Lower leg skin (tissue), 4 donors: ENCODE measurements at places on chromosomes 6 and 20. TPM values are rescaled to one million over a fixed set of nuclear protein-coding genes. Genes with fewer than 3 reads are reported as not detected.

The FLOT1 gene
- 64.1 TPM for total RNA-seq

The FAM83D gene
- total RNA-seq = 16.7 TPM

The MROH8 gene
- 6.8 TPM for total RNA-seq

The KCNK16 gene
- not detected for total RNA-seq

The HM13 gene
- total RNA-seq = 46.9 TPM

The ACSS1 gene
- total RNA-seq = 41.5 TPM

The IRF4 gene
- total RNA-seq = 21.2 TPM

The ADGRF5 gene
- total RNA-seq = 3.4 TPM

The PGC gene
- not detected for total RNA-seq

The TSHZ2 gene
- 10.4 TPM for total RNA-seq

The KCNK5 gene
- 10.0 TPM for total RNA-seq

The MEP1A gene
- not detected for total RNA-seq

The BAG2 gene
- 0.88 TPM for total RNA-seq

The GTSF1L gene
- not detected for total RNA-seq

The PRSS16 gene
- 13.5 TPM for total RNA-seq

The HRH3 gene
- total RNA-seq = not detected

The KCNK15 gene
- total RNA-seq = 1.5 TPM

The DACT2 gene
- 19.0 TPM for total RNA-seq

The OLIG3 gene
- total RNA-seq = not detected

The PKHD1 gene
- total RNA-seq = 0.04 TPM

The WFDC10B gene
- 0.54 TPM for total RNA-seq

The EFHC1 gene
- 19.9 TPM for total RNA-seq

The POU3F2 gene
- total RNA-seq = not detected

The EBF4 gene
- total RNA-seq = 9.9 TPM

The IL17F gene
- not detected for total RNA-seq

The HCK gene
- total RNA-seq = 7.0 TPM
